NCI-H1092 treated with DMSO at 0.1 percent for 48 hours (cell line): ENCODE measurements at places on chromosomes 3 and 15.

DNA sequence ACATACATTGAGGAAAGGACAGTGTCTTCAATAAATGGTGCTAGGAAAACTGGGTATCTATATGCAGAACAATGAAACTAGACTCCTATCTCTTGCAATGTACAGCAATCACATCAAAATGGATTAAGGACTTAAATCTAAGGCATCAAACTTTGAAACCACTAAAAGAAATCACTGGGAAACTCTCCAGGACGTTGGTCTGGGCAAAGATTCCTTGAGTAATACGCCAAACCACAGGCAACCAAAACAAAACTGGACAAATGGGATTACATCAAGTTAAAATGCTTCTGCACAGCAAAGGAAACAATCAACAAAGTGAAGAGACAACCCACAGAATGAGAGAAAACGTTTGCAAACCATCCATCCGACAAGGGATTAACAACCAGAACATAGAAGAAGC lies 14.5 kb downstream of the LAMP3 start:
- DNase-seq: no peak

GRCh38 chr3:126300761-126301481 lies 56.3 kb downstream of the KLF15 start:
- no peak for DNase-seq

DNA sequence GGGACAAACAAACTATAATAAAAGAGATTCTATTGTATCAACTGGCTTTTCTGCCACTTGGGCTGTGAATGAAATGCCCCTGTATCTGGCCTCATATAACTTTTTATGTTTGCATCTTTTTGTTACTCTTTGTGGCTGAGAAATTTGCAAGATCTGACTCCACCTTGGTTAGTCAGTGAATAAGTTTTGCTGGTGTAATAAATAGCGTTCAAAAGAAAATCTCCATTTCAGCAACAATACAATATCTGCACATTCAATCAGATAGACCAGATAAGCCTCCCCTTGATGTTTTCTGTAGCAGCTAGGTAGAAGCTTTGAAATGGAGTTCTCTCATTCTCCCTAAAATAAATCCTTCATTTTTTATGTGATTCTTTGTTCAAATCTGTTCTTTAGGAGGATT lies 12.0 kb downstream of the TRAT1 start:
- DNase-seq: no peak

DNA sequence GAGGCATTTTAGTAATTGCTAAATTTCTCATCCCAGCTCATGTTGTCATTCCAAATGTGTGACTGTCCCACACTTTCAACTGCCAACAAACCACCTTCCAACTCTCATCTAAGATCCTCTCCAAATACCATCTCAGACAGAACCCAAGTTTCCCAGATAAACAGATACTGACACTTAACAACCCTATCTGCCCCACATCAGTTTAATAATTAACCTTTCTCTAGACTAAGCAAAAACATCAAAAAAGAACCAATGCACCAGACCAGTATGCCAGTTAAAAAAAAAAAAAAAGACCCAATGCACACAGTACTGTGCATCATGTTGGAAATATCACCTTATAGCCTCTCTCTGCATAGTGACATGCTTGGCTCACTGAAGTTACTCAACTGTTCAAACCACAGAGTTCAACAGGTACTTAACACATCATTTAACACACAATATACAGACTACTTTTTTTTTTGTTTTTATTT lies 5.5 kb downstream of the SFMBT1 start:
- DNase-seq: no peak

GRCh38 chr3:152713989-152714388 lies 120.9 kb upstream of the P2RY1 start:
- no peak for DNase-seq

DNA sequence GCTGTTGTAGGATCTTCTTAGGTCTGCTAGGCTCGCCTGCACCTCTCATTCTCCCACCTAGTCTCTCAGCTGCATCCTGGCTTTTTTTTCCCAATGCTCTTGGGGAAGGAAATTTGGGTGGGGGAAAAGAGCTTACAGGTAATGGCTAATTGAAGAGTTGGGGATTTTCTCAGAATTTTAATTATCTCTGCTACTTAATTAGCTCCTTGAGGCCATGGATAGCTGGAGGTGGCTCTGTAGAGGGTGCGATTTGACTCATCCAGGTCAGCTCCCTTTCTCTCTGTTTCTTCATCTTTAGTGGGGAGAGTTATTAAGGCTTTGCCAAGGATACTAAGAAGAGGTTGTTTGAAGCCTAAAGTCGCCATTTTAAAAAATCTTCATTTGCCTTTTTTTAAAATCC lies 22.6 kb downstream of the SNAPC5 start:
- DNase-seq: no peak

DNA sequence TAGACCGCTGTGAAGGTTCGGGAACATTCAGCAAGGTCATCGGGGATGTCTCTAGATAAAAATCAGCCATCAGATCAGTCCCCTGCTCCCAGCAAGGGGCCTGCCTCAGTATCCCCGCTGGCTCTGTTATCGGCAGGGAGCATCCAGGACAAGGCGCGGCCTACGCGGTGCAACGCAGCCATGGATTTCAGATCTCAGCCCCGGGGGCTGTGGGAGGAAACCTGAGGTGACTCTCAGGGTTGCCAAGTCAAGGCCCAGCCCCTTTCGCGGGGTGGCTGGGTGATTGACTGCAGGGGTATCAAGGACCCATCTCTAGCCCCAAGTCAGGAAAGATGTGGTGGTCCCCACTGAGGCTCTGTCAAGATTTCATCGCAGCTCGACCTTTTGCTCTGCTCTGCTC lies 23.1 kb upstream of the CD47 start:
- no peak for DNase-seq

DNA sequence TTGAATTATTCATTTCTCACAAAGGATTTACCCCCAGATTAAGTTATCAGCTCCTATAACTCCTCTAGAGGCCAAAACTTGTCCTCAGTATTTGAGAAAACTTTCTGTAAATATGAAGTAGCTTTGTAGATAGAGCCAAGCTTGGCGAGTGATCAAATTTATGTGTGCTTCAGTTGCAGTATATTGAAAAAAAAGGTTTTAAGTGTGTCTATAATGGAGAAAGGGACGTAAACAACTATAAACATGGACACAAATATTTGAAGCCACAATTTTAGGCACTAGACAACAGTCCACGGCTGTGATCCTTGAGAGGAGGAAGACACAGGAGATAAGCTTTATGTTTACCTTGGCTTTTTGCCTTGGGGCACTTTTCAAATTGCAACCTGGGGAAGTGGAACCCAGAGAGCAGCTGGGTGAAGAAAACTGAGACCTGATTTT lies 118.7 kb downstream of the THRB start:
- DNase-seq: no peak

GRCh38 chr3:147514366-147515160 lies 105.4 kb downstream of the ZIC1 start:
- DNase-seq: no peak

DNA sequence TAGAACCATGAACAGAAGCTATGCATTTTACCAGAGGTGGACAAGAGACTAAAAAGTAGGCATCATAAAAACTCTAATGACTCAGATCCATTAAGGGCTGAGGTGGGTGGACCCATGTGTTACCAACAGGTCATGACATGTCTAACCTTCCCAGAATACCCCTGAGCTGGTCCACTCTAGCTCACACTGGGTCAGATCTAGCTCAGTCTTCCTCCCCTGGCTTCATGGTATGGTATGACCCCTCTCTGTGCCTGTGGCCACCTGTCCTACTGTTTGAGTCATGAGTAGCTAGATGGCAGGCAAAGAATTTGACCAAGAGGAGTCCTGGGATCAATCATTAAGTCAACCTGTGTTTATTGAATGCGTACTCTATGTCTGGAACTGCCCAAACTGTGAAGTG lies 340.4 kb downstream of the EPHB1 start:
- no peak for DNase-seq

DNA sequence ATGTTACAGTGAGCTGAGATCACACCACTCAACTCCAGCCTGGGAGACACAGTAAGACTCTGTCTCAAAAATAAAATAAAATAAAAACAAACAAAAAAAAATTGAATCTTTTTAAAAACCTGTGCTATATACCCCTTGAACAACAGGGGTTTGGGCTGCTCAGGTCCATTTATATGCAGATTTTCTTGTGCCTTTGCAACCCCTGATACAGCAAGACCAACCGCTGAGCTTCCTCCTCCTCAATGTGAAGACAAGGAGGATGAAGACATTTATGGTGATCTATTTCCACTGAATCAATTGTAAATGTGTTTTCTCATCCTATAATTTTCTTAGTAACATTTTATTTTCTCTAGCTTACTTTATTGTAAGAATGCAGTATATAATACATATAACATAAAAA lies 831.0 kb upstream of the ARPP21 start:
- DNase-seq: no peak

DNA sequence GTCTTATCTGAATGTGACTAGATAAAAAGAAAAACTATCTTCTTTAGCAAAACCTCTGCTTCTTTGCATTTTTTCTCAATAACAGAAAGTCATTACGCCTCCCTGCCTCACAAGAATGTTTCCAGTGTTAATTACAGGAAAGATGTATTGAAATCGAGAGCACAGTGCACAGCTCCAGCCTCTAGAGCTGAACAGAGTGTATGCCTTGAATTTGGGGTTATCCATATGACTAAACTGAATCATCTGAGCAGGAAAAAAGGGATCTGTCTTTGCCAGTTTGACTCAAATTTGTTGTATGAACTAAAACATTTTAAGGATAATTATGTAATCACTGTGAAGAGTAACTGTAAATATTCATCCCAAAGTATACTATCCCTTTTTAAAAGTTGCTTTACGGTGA lies 149.1 kb upstream of the CGNL1 start:
- peak; percentile 37 for DNase-seq

- DNase-seq: no peak
Measured at GRCh38 chr15:31305796-31306425, 20.7 kb upstream of the KLF13 start.

DNA sequence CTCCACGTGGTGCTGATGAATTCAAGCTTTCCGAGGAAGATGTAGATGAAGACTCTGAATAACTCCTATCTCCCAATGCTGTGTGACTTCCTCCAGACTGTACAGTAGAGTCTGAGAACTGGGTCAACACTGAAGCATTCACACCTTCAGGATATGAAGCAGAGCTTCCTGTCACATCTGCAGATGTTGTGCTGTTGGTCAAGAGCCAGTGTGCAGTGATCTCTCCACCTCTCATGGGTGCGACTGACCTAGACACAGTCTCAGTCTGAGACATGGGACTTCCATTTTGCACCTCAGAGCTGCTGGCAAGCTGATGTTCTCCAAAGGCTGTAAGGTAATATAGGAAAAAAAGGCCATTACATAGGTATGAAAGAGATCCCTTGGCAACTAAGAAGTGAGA lies 36.5 kb downstream of the HEG1 start:
- DNase-seq: no peak

- DNase-seq: no peak
Measured at GRCh38 chr15:91824256-91824655, 29.3 kb upstream of the SLCO3A1 start.

DNA sequence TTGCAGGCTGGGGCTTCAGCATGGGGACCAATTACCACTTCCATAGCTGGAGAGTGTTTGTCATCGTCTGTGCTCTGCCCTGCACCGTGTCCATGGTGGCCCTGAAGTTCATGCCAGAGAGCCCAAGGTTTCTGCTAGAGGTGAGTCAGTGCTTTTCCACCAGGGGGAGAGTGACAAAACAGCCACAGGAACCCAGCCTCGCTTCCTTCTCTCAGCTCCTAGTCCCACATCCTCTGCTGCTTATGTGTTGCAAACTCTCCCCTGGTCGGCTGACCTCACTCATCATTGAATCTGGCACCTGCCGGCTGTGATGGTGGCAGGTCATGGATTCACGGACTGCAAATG lies 158.3 kb downstream of the SV2B start:
- no peak for DNase-seq

GRCh38 chr15:80309769-80310384 lies 57.9 kb upstream of the CTXND1 start:
- no peak for DNase-seq
